ENCODE measurements at places on chromosomes 6 and 20.

DNA sequence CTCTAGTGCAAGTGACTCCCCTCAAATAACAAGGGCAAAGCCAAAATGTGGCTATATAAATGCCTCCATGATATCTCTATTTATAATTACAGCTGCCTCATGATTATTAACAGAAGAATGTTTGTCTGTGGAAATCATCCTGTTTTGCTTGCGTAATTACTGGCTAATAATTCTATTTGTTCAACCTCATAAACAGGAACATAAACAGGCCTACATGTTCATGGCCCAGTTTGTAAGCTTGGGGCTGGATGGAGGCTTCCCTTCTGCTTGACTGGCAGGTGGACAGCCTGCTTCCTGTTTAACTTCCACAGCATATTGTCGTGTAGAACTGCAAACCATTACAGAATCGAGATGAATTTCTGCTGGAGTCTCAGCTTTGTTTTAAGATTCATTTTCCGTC is 766.0 kb upstream of the MAP3K7 start:
- DNase-seq: no peak

- DNase-seq: no peak
Observed at GRCh38 chr6:157607317-157608109, 215.5 kb upstream of the SNX9 start.

DNA sequence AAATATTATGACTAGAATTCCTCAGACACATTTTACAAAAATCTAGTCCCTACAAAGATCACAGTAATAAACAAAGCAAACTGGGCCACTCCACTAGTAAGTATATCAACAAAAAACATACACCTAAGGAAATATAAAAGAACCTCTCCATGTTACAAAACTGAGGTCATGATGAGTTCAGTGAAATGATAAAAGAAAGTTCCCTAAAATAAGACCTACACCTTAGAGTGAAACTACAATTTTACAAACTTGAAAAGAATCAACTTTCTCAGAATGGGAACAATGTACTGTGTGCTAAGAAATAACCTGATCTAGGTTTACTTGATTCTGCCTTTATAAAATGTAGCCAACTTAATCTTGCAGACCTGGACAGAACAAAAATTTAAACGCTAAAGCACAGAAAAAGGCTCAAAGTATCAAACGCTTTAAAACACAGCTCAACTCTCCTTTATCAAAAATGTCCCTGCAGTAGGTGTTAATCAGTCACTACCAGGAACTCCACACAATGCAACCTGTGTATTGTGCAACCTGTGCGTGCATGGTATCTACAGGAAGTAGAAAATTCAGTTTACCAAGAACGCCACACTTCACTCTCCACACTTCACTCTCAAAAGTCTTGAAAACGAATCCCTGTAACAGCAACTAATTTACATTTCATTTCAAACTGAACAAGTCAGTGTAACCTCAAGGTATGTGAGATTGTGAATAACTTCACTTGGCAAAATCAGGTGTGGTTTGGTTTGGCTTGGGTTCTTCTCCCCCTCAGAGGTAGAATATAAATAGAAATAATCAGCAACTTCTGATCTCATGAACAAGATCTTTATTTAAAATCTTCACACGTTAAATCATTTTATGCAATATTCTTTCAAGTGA is 1.8 kb downstream of the RALGAPA2 start:
- no peak for DNase-seq

- DNase-seq: peak; percentile 34
Observed at GRCh38 chr20:47576516-47577033, 74.9 kb downstream of the NCOA3 start.

GRCh38 chr6:109892451-109893435 is 85.4 kb upstream of the GPR6 start:
- no peak for DNase-seq

GRCh38 chr6:53792016-53792415 is 2.8 kb upstream of the LRRC1 start:
- DNase-seq: no peak

DNA sequence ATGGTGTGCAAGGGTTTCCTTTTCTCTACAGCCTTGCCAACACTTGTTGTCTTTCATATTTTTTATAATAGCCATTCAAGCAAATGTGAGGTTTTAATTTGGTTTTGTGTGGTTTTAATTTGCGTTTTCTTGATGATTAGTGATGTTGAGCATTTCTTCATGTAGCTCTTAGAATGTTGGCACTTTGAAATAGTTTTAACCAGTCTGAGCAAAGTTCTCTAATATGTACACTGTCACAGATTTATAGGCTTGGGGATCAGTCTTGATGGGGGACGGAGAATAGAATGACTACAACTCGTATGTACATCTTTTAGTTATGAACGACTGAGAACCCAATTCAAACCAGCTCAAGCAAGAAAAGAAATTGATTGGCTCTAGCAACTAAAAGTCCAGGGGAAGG is 1003.1 kb downstream of the KIF16B start:
- DNase-seq: no peak

GRCh38 chr6:105678516-105678915 is 275.6 kb upstream of the PREP start:
- no peak for DNase-seq

- no peak for DNase-seq
Observed at GRCh38 chr6:105487040-105487790, 84.3 kb upstream of the PREP start.

GRCh38 chr6:3442431-3443220 is 14.2 kb downstream of the SLC22A23 start:
- no peak for DNase-seq

DNA sequence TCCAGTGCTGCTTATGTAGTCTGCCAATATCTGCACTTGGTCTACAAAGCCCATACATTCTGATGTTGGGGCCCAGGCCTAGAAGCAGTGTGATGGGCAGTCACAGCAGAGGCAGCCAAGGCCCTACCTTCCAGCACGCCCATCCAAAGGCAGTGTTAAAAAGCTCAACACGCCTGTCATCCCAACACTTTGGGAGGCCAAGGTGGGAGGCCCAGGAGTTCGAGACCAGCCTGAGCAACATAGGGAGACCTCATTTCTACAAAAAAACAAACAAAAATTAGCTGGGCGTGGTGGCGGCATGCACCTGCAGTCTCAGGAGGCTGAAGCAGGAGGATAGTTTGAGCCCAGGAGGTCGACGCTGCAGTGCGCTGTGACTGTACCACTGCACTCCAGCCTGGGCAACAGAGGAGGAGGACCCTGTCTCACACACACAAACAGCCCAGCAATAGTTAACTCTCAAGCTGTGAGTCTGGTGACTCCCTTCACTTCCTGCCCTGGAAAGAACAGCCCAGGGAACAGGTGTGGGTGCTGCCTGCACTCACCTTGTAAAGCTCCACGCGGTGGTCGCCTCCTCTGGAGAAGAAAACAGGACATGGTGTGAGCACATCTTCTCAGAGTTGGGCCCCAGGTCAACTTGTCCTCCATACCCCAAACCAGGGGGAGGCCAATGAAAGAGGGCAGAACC is 68.8 kb downstream of the PYGB start:
- DNase-seq: no peak

DNA sequence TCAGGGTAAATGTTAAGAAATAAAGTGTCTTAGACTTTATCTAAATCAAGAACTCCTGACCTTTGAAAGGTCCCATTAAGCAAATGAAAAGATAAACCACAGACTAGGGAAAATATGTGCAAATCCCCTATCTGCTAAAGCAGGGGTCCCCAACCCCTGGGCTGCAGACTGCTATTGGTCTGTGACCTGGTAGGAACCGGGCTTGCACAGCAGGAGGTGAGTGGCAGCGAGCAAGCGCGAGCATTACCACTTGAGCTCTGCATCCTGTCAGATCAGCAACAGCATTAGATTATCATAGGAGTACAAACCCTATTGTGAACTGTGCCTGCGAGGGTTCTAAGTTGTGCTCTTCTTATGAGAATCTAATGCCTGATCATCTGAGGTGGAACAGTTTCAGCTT is 42.4 kb downstream of the LCA5 start:
- no peak for DNase-seq

- no peak for DNase-seq
Observed at GRCh38 chr6:43879722-43880121, 109.7 kb downstream of the VEGFA start.

DNA sequence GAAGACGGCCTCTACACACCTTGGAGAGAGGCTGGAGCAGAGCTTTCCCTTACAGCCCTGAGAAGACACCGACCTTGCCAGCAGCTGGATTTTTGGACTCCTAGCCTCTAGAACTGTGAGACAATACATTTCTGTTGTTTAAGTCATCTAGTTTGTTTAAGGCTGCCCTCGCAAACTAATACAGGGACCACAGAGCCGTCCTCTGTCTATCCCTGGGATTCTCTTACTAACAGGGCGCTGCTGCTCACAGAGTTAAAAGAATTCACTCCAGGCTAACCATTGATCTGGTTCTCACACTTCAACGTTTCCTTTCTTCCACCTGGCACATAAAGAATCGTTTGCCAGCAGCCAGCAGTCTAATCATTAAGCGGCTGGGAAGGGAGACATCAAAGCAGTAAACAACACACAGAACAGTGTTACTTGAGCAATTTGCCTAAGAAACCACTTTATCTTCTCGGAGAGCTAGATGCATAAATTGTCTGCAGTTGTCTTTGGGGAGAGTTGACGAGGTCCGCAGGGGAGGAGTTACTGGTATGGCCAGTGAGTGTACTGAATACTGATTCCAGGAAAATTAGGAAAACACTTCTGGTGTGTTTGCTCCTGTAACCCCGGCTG is 103.5 kb upstream of the AKAP12 start:
- no peak for DNase-seq

GRCh38 chr6:135163440-135163738 is 17.7 kb upstream of the MYB start:
- DNase-seq: no peak

DNA sequence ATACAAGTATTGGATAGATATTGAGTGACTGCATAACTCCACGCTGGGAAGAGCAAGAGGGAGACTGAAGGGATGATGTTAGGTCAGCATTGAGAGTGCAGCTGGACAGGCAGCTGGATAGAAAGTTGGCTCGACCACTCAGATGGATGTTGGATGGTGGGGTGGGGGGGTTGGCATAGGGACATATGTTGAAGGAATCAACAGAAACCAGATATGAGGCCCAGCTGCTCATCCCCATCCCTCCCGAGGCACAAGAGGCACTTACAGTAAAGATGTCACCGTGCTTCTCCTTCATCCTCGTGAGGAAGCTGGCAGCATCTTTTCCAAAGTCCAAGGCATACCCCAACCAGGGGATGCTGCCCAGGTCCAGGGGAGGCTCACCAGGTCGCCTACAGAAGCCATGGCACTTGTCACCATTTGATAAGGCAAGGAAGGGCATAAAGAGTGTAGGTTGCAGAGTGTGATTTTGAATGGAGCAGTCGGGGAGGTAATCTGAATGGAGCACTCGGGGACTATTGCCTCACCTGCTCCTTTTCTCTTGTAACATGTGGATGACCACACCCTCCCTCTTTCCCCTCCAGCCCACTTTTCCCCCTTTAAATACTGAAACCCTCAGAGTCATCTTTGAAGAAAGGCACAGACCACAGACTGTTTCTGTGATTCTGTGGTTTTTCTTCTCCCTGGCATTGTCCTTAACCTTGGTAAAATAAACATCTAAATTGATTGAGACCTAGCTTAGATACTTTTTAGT is 18.0 kb downstream of the PTGIS start:
- DNase-seq: no peak

- DNase-seq: no peak
Observed at GRCh38 chr6:52020945-52021570, 66.4 kb downstream of the PKHD1 start.

- DNase-seq: no peak
Observed at GRCh38 chr6:37085198-37085597, 79.7 kb downstream of the FGD2 start.

GRCh38 chr6:36387440-36388303 is at the start of gene ETV7:
ETV7 (minus strand) TSS chr6:36387669; CDS start chr6:36387541, 128 bp downstream.
- DNase-seq: no peak

DNA sequence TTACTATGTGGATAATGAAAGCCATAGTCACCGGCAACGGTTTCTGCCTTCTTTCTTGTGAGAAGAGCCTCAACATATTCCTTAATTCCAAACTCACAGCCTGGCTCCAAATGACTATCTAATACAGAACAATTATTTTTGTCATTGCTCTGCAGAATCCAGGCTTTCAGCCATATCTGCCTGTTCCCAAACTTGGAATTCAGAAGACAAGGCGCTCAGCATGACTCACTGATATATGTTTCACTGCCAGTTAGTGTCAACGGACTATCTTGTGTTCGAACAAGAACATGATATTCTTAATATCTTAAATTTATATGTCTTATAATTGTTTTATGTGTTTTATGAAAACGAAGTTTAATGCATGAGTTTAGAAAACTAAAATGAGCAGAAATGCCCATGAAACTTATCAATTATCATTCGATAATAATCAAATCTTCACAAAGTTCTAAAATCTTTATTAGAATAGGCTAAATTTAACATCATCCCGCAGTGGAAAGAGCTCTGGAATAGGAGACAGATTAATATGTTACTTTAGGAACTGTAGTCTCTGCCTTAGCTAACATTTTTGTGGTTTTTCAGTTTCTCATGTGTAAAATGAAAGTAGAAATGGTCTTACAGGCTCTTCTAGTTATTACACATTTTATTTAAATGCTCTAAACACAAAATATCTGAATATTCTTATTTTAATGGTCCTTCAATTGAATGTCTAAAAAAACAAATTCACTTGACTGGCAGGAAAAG is 669.3 kb upstream of the GJE1 start:
- DNase-seq: no peak

GRCh38 chr20:10788877-10789276 is 115.1 kb upstream of the JAG1 start:
- no peak for DNase-seq

DNA sequence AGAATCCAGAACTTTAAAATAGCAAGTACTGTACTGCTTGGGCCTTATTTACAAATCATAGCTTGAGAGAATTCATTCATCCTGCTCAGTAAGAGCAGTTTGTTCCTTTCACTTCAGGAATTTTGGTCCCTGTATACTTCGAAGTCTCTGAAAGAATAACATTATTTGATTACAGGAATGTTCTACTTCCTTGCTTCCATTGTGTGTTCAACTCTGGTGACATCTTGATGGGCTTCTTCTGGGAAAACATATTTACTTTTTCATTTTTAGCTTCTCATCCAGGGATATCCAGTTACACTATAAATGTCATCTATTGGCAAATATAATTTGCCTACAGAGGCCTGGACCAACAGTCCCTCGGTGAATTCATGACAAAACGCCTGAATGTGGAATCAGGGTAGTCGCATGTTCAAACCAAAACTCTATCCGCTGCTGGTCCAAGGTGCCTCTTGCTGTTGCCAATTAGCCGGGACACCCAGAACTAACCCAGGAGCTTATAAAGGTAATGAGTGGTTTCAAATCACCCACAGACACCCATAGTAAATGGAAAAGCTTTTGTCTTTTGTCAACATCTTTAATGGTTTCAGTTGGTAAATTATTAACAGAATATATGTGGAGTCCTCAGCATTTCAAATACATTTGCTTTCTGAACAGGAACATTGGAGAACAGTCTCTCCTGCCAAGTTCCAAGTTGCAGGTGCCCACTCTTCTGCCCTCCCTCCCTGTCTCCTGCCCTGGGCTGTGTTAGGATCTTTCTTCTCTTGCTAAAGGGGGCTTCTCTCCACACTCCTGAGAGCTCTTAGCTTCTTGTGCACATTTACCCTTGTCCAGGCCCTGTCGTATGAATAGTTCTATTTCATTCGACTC is 162.5 kb upstream of the CITED2 start:
- DNase-seq: no peak

GRCh38 chr6:152783217-152783878 is 32.8 kb downstream of the VIP start:
- no peak for DNase-seq

Data from GM19239 (cell line).